ENCODE measurements at places on chromosomes 12 and 14.

- DNase-seq: no peak
Measured at GRCh38 chr12:127809275-127809674, 457.7 kb upstream of the TMEM132C start.

- DNase-seq: no peak
Measured at GRCh38 chr12:6171409-6172015, 28.7 kb upstream of the CD9 start.

GRCh38 chr14:21070083-21070609, at the start of gene ARHGEF40:
ARHGEF40 (plus strand) TSS chr14:21070304; CDS start chr14:21070397, 93 bp downstream.
- DNase-seq: no peak

DNA sequence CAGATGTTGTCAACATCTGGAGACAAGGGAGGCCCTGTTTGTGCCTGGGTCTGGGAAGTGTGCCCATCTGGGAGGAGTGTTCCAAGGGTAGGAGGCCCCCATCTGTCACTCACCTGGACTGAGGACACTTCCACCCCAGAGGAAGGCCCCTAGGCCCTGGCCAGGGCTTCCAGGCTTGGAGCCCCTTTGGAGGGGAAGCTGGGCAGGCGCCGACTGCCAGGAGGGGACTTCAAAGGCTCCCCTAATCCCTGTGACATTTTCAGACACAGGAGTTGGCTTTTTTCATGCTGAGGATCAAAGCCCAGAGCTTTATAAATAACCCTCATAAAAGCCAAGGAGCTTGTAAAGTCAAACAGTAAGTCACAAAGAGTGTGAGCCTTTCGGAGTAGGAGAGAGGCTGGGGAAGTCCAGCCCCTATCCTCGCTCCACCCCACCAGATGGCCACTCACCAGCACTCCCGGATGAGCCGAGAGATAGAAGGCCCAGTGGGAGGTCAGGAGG, 17.6 kb upstream of the FAM222A start:
- no peak for DNase-seq

DNA sequence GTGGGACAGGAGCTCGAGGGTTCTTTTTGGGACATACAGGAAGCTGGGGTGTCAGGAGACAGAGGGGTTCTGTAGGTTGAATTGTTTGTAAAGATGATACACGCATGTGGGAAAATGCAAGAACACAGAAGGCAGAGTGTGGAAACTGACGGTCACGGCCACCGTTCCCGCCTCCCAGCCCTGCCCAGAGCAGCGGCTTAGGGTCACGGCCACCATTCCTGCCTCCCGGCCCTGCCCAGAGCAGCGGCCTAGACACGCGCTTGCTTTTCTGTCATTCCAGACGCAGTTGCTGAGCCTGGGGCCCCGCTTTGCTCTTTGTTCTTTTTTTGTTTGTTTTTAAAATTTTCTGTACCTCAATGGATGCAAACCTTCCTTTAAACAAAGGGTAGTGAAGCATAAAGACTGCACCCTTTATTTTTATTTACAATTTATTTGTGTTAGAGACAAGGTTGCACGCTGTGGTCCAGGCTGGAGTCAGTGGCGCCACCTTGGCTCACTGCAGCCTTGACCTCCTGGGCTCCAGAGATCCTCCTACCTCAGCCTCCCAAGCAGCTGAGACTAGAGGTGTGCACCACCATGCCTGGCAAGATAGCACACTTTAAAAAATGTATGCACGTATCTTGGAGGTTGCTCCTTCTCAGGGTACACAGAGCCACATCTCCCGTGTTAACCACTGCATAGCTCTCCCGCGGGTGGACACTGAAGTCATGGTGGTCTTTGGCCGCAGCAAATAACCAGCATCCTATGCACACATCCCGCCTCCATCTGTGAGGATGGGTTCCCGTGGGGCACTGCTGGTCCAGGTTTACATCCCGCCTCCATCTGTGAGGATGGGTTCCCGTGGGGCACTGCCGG, 142.3 kb downstream of the ADGRD1 start:
- no peak for DNase-seq

DNA sequence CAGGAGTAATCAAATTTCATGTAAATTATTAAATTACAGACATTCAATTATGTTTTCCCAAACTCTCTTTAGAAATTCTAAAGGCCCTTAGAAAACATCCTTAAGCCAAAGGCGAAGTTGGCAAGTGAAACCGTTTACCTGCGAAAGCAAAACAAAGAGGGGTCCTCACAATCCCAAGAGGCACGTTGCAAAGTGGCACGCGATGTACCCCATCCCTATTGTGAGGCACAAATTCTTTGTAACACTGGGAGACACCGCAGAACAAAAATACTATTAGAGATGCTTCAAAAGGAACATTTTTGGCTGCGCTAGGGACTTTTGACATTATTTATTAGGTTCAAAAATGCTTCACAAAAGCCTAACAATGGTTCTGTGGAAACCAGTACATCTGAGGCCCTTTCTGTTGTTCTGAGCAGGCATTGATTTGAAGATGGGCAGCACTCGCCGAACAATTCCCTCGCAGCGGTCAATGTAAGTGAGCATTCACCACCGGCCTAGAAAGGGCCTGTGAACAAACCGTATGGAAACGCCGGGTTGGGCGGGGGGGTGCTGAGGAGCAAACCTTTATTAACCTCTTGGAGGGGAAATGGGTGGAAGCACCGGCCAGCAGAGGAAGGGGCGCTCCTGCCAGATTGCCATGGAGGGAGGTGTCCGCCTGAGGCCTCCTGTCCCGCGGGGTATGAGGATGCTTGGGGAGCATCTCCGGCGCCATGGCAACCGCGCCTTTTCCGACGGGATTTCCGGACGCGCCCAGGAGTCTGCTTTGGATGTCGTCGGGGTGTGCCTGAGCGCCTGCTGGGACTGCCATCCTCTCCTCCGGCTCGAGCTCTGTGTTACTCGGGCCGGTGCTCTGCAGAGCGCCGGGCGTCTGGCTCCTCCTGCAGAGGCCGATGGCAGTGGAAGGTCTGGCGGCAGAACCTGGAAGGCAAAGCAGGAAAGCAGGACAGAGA, 193.9 kb downstream of the C12orf42 start:
- no peak for DNase-seq

DNA sequence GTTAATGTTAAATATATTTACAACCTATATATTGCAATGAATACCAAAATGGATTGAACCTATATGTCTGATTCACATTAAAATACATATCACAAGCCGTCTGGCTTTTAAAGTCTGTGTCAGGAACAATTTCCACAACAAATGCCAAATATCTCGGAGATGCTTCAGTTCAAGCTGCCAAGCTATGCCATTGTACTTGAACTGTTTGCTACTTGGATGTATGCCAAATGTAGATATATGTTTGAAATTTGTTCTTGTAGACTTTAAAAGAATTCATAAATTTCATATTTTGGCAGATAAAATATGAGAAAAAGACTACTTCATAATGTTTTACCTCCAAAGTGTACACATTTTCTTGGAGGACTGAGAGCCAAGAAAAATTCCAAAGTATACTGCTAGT, 37.0 kb downstream of the WASHC3 start:
- DNase-seq: no peak

DNA sequence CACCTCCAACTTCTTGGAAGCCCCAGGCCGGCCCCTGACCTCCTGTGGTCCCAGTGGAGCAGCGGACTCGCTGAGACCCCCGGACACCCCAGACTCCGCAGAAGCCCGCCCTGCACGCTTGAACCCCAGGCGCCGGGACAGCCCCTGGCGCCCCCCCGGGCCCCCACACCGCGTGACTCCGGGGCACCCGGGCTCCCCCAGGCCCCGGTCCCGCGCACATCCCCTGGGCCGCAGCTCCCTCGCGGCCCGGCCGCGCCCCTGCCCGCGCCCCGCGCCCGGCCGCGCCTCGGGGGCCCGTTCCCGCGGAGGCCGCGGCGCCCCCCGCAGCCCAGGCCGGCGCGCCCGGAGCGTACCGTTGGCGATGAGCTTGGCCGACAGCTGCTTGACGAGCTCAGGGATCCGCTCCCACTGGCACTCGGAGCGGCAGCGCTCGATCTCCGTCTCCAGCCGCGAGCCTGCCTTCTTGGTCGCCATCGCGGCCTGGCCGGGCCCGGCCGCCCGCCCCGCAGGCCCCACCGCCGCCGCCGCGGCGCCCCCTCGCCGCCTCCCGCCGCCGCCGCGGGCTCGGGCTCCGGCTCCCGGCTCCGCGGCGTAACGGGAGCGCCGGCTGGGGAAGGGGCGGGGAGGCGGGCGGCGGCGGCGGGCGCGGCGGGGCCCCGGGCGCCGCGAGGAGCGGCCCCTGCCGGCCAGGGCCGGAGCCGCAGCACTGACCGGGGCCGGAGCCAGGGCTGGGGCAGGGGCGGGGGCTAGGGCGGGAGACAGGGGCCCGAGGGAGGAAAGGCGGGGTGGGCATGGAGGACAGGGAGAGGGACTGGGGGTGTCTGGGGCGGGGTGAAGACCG, at the start of gene TTC7B:
Gene TTC7B, minus strand, starts transcription at position 609 of the 841 bp plus-strand sequence. Its CDS starts 135 bp downstream, at position 474.
- no peak for DNase-seq

Measured in esophagus muscularis mucosa (tissue), 4 donors.